Hematopoietic multipotent progenitor cell (in vitro differentiated cells): ENCODE measurements at places on chromosomes 5 and 9.

DNA sequence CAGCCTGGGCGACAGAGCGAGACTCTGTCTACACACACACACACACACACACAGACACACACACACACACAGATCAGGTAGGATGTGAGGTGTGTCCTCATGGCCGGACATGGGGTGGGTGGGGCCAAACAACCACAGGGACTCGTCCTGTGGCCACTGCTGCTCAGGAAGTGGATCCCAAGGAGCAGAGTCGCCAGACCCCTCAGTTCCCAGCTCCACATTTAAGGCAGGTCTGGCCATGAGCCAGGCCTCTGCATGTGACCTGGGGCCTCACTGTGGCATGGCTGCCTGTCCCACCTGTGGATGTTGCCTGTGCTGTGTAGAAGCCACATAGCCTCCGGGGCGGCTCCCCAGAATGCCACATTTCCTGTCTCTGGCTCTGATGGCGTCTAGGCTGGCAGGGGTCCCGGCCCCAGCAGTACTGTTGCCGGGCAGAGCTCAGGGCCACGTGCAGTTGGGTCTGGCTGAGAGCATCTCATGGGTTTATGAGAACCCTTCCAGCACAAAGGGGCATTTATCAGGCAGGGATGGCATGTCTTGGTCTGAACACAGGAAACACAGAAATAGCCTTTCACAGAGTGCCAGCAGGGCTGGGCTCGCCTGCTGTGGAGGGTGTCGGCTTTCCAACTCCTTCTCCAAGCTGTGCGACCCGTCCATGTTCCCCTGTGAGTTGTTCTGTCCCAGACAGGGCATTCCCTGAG lies 9.9 kb upstream of the NINJ1 start:
- DNase-seq, result peak; percentile 83

GRCh38 chr5:163565492-163565891 lies 60.1 kb downstream of the MAT2B start:
- peak; percentile 9 for DNase-seq

- DNase-seq, result no peak
Measured at GRCh38 chr9:1550636-1551035, 464.5 kb upstream of the SMARCA2 start.

- no peak for DNase-seq
Measured at GRCh38 chr5:171131497-171131896, 177.6 kb upstream of the TLX3 start.

DNA sequence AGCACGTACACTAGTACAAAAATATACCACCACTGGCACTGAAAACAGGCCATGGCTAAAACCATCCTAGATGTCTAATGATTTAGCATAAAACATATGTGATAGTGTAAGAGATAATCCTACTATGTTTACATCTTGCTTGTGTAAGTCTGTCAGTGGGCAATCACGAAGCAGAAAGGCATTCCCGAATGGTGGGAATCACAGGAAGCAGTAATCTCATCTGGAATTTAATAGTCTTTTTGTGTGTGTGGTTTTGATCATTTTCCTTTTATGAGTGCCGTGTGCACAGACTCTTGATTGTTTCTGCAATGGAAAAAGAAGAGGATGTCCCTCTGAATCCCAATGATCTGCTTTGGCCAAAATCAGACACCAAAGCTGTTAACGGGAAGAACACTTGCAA lies 200.5 kb downstream of the EBF1 start:
- DNase-seq, result no peak

- DNase-seq, result no peak
Measured at GRCh38 chr5:121350181-121350930, 501.3 kb upstream of the FTMT start.

GRCh38 chr5:156896546-156896945 lies 46.5 kb downstream of the PPP1R2B start:
- DNase-seq, result no peak

GRCh38 chr9:108528231-108528630 lies 327.6 kb downstream of the ACTL7B start:
- no peak for DNase-seq

DNA sequence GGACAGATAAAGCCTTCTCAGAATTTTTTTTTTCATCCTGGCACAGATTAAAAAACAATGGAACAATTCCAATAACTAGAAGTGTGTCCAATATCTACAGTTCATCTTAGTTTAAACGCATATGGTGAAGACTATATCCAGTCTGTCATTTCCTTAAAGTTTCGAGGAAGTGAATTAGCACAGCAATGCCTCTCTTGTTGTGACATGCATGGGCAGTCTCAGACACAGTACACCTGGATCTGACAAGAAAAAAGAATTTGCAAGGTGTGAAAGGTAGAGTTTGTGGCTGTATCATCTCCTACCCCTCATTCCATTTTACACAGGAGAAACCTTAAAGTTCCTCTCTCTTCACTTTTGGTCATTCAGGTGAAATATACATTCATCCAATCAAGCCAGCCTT lies 100.6 kb upstream of the ADAMTS19 start:
- DNase-seq, result no peak

DNA sequence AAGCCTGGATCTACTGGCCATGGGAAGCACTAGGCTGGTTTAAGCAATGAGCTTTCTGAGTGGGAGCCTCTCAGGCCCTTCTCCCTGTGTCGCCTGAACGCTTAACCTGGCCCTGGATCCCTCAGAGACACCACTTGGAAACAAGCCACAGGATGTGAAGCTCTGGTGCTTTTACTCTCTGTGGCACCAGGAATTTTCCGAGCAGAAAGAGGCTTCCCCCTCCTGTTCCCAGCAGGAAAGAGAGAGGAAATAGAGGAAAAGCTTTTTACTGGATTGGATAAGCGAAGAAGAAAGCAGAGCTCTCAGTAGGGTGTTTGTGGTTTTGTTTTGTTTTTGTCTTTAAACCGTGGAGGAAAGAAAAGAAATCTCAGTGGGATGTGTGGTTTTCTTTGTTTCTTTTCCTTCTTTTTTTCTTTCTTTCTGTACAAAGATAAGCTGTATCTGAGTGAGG lies 34.5 kb downstream of the COL15A1 start:
- DNase-seq, result no peak

DNA sequence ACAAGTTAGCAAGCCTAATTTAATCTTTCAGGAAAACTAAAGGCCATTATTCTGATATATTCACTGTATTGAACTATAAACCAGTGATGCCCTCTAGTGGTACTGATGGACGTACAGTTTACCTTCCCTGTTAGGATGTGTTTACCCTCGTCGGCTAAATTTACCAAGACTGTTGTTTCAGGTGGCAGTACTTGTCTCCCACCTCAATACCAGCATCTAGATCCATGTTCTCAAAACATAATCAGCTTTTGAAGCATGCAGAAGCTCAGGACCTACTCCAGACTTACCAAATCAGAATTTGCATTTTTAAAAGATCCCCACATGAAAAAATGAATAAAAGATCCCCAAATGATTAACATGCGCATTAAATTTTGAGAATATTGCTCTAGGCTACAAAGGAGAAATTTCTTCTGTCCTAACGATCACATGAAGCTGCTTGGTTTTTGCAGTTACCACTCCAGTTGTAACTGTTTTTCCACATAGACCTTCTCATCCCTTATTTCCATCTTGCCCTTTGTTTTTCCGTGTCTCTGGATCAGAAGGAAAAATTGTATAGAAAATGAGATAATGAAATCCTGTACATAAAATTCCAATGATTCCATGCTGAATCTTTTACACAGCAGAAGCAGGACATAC lies 3.2 kb upstream of the BAAT start:
- DNase-seq, result no peak

DNA sequence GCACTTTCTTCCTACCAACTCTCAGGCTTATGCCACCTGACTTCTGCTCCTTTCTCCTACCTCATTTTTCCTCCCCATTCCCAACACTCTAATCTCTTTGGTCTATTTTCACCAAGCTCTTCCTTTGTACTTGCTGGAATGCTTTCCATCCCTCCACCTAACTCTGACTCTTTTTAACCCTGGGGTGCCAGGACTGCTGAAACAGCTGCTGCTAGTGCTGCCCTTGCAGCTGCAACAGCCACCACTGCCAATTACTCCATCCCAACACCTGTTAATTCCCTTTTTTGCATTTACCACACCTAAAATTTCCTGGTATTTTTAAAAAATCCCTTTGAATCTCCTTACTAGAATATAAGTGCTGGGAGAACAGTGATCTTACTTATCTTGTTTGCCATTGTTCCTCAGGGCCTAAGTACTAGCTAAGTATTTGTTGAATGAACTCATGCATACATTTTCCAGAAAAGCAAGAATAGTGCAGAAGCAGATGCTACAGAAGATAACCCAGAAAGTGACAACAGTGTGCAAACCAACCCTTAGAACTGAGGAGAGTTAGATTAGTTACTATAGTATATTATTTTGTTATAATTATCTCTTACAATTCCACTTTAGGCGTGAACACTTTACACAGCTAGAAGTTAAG lies 11.5 kb downstream of the NADK2 start:
- DNase-seq, result no peak

DNA sequence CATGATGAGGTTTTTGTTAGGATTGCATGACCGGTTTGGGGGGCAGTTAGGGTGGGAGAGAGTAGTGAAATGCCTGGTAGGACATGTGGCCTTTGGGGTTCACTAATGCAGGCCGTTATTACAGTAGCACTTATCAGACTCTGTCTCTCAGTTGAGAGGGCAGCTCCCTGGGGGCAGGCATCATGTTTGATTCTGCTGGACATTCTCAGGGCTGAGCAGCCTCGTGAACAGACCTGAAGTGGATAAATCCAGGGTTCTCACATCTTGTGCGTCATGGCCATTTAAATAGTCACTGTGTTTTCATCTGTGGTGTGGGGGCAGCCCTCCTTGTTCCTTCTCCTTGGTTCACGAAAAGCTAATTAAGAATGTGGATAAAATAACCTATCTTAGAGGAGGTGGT lies 18.9 kb downstream of the KCNN2 start:
- no peak for DNase-seq

DNA sequence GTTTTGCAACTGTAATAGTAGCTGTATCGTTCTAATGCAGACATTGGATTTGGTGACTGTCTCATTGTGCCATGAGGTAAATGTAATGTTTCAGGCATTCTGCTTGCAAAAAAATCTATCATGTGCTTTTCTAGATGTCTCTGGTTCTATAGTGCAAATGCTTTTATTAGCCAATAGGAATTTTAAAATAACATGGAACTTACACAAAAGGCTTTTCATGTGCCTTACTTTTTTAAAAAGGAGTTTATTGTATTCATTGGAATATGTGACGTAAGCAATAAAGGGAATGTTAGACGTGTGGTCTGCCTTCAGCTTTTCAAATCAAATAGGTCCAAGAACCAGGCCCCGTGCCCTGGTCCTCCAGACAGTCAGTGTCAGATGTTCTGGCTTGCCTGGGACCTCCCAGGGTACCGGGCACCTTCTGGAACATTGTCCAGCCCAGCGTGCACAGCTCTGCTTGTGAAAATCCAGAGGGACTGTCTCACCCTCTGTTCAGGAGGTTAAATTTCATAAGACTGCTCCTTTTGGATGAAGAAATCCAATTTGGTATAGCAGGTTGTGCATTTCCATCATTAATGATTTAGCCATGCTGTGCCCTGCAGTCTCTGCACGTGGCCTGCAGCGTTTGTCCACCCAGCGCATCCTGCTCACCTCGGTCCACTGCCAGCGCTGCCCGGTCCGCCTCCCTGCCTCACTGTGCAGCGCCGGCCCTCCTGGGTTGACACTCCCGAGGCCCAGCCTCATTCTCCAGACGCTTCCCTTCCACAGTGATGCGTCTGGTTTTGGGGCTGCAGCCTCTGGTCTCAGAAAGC lies 6.6 kb upstream of the AHRR start:
- no peak for DNase-seq

GRCh38 chr5:3451961-3452360 lies 143.7 kb upstream of the IRX1 start:
- DNase-seq, result no peak

DNA sequence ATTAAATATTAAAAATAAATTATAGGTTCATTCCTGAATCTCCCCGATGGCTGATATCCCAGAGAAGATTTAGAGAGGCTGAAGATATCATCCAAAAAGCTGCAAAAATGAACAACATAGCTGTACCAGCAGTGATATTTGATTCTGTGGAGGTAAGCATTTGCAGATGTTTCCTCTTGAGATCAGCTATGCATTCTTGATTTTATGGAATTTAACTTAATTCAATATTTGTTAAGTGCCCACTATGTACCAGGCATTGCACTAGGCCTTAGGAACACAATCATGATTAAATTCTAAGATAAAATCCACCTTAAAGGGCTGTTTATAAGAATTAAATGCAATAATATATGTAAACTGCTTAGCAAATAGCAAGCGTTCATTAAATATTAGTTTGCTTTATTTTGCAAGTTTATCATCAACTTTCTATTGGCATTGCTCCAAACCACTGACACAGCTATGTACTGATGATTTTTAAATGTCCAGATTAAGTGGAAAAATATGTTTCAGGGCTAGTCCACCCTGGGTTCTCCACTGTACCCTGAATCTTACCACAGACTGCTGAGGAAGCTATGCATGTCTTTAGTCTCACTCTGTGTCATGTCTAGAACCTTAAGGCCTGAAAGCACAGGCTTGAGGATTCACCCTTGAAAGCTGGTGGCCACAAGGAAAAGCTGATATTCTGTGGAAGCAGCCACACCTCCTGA lies 33.2 kb downstream of the SLC22A4 start:
- no peak for DNase-seq

DNA sequence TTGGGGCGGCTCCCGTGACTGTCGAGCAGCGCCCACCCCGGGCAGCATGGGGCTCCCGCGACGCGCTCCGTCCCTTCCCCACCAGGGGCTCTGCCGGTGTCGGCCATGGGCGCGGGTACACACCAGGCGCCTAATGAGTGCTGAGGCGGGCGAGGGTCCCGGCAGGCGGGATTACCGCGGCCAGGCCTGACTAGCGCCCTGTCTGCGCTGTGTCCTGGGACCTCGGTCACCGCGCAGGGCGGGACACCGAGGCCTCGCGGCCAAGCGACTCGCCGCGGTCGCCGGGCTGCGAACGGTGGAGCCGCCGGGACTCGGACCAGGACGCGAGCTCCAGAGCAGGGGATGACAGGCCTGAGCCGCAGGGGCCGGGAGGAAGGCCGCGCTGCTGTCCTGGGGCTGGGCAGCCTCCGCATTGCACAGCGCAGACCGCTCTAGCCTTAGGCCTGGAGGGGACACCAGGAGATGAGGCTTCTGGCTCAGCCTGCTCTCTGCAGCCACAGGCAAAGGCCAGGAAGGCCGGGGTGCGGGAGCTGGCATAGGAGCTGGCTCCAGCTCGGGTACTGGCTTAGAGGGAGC lies 14.1 kb downstream of the LCN10 start:
- no peak for DNase-seq

DNA sequence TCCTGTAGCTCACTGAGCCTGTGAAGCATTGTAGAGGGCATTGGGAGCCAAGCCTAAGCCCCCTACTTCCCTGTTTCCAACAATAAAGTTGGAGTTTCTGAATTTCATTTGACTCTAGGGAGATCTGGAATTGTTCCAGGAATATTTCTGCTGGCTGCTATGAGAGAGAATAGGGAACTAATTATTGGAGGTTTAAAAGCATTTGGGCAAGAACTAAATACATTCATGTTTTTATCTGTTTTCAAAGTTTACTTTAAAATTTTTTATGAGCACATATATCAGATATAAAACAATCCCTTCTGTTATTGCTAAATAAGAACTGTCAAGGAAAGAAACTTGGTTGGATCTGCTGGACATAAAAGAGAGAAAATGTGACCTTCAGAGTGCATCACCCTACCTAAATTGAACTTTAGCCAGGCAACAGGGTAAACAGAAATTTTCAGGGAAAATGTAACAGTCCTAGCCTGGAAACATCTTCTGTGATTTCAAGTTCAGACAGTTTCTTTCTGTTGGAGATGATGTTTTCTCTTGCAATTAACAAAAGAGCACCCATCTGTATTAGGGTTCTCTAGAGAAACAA lies 19.3 kb upstream of the LECT2 start:
- no peak for DNase-seq
